Stimulated activated CD4-positive, alpha-beta T cell treated with anti-CD3 and anti-CD28 coated beads, Interleukin-4, amount 100 ng/mL, for 1 hour (primary cell): ENCODE measurements at places on chromosomes 13 and 19.

GRCh38 chr13:114146629-114147028, 14.2 kb upstream of the RASA3 start:
- no peak for DNase-seq

DNA sequence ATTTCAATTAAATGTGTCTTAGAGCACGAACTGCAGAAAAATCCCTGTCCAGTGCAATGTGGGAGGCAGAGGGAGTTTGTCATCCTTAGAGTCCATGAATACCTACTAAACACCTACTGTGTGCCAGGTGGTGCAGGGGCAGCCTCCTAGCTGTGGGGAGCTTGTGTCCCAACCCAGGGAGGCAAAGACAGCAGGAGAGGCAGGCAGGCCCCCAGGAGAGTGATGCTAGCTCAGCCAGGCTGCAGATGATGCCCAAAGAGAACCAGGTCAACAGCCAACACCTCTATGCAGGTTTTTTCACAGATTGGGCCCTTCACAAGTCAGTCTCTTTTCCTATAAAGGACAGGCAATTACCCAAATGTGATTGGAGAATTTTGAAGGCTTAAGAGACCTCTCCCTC, 108.2 kb upstream of the UQCRFS1 start:
- no peak for DNase-seq

DNA sequence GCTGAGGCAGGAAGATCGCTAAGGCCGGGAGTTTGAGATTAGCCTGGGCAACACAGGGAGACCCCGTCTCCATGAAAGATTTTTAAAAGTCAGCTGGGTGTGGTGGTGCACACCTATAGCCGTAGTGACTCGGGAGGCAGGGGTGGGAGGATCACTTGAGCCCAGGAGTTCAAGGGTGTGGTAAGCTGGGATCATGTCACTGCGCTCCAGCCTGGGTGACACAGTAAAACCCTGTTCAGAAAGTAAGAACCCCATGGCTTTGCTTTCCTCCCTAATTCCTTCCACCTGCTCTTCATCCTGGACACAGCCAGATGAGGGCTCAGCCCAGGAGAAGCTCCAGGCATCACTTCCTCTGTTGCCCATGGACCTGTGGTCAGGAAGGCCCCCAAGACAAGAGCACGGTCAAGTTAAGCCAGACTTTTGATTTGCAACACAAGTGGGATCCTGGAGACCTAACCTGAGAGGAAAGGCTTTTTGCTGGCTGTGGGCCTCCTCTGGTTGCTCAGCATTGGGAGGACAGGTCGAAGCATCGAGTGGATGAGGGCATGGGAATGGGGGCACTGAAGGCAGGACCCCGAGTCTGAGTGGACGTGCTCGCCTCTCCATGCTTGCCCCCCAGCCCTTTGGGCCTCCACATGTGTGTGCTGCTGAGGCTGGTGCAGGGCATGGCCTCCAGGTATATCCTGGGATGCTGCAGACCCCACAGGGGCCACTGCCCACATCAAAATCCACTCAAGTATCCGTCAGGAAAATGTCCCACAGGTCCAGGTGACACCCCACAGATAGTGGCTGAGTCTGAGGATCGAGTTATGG, 25.4 kb downstream of the TUBA3C start:
- DNase-seq, result no peak

GRCh38 chr19:43984687-43985000, 656 bp downstream of the ZNF155 start:
- no peak for DNase-seq

- no peak for DNase-seq
Observed at GRCh38 chr13:101181076-101181685, 235.1 kb downstream of the NALCN start.

- no peak for DNase-seq
Observed at GRCh38 chr13:41065078-41065477, 3.8 kb downstream of the WBP4 start.

- DNase-seq, result no peak
Observed at GRCh38 chr19:43779147-43779819, 1.5 kb downstream of the KCNN4 start.

DNA sequence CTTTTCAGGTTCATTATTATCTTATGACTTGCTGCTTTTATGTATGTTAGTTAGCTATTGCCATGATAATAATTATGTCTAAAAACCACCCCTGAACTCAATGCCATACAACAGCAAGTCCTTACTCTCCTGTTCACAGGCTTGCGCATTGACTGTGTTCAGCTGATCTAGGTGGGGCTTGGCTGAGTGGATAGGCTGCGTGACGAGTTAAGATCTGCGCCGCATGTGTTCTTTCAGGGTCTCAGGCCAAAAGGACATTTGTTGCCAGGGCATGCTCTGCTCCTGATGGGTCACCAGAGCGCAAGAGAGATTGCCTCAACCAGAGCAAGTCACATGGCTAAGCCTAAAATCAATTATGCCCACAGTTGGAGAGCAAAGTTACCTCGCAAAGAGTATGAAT, 859 bp downstream of the ZNF568 start:
- DNase-seq, result no peak

GRCh38 chr13:61470786-61471185, 55.1 kb upstream of the PCDH20 start:
- DNase-seq, result no peak

DNA sequence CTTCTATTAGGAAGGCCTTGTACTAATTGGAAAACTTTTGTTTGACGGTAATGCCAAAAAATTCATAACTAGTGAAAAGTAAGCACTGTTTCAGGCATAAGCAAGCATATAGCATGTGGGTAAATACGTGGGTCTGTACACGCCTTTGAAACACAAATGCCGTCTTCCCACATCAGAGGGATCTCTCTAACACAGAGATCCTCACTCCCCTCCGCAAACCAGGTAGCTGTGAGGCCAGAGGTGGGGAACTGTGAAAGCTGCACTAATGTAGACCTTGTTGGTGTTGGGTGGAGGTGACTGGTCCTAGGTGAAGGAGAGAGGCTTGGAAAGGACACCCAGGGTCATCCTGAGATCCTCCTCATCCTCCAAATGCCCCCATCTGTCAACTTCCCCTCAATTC, 16.0 kb upstream of the POU2F2 start:
- no peak for DNase-seq

- DNase-seq, result peak; percentile 38
Observed at GRCh38 chr13:40060296-40061007, 405.0 kb downstream of the COG6 start.

GRCh38 chr13:44331912-44332851, 41.4 kb upstream of the SERP2 start:
- no peak for DNase-seq

GRCh38 chr13:80469105-80469852, 128.4 kb upstream of the SPRY2 start:
- DNase-seq, result no peak

GRCh38 chr13:59706101-59706976, 457.4 kb downstream of the DIAPH3 start:
- DNase-seq, result no peak

- DNase-seq, result no peak
Observed at GRCh38 chr19:33960566-33960965, 163.9 kb downstream of the KCTD15 start.

- DNase-seq, result no peak
Observed at GRCh38 chr13:75123428-75123827, 358.5 kb downstream of the TBC1D4 start.

DNA sequence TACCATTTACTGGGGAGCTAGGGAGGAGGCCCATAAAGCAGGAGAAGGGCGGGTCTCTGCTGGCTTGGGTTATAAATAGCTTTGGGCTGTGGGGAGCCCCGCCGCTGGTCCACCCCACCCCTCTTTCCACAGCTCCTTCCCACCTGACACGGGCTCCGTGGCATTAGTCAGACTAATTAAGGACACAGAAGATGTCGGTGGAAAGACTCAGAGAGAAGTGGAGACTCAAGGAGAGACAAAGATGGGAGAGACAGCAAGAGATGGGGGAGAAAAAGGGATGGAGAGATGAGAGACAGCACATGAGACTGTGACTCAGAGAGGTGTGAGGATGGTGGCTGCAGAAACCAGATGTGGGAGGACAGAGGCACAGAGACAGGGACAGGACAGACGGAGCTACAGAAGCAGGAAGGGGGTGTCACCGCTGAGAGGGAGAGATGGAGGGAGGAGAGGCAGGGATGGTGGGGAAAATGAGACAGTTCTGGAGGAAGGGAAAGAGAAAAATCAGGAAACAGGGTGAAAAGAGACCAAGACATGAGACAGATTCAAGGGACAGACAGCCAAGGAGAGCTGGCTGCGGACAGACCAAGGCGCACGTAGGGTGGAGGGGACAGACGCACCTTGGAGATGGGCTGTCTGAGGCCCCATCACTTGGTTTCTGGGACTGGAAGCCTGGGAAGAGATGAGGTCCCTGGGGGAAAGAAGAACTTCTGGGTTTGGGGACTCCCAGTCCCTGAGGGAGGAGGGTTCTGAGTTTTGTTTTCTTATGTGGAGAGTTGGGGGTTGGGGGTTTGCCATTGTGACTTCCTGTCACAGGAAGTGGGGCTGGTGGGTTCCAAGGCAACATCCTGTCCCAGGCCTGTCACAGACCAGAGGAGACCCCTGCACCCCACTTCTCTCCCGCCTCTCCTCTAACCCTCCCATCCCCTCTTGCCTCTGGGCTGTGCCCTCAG, 4.1 kb downstream of the ARHGEF1 start:
- DNase-seq, result peak; percentile 43

GRCh38 chr13:111941845-111942447, 125.0 kb upstream of the SOX1 start:
- DNase-seq, result no peak

- no peak for DNase-seq
Observed at GRCh38 chr13:58500938-58501337, 869.4 kb downstream of the PCDH17 start.
